Thymus (tissue), 14 donors: ENCODE measurements at places on chromosomes 6 and 20.

GRCh38 chr20:53547664-53548239 lies 45.9 kb downstream of the ZNF217 start:
- peak; percentile 14 for DNase-seq
- no peaks in the 10 kb centered on the region for H3K4me1 ChIP-seq
- H3K27me3 ChIP-seq: no peaks in the 10 kb centered on the region
- no peak overlapping the region for H3K4me3 ChIP-seq

- no peaks in the 10 kb centered on the region for H3K27me3 ChIP-seq
- H3K4me3 ChIP-seq: no peak overlapping the region
- no peaks in the 10 kb centered on the region for H3K36me3 ChIP-seq
- H3K27ac ChIP-seq: no peak overlapping the region
- DNase-seq: no peak
- H3K4me1 ChIP-seq: peaks cover 5% of the 10 kb centered on the region
Observed at GRCh38 chr6:79546186-79546585, 9.0 kb upstream of the LCA5 start.

GRCh38 chr6:38137608-38138265 lies 318.2 kb downstream of the ZFAND3 start:
- no peaks in the 10 kb centered on the region for H3K27me3 ChIP-seq
- peaks cover 5% of the 10 kb centered on the region for H3K36me3 ChIP-seq
- peaks cover 12% of the 10 kb centered on the region for H3K4me1 ChIP-seq
- H3K27ac ChIP-seq: no peak overlapping the region
- no peak for DNase-seq
- H3K4me3 ChIP-seq: no peak overlapping the region

GRCh38 chr6:781350-781961 lies 88.5 kb upstream of the EXOC2 start:
- no peak overlapping the region for H3K4me3 ChIP-seq
- no peak overlapping the region for H3K27ac ChIP-seq
- no peaks in the 10 kb centered on the region for H3K36me3 ChIP-seq

- no peaks in the 10 kb centered on the region for H3K4me1 ChIP-seq
- no peak for DNase-seq
- no peak overlapping the region for H3K4me3 ChIP-seq
- H3K27me3 ChIP-seq: no peaks in the 10 kb centered on the region
- no peak overlapping the region for H3K27ac ChIP-seq
- H3K36me3 ChIP-seq: no peaks in the 10 kb centered on the region
Observed at GRCh38 chr6:132142768-132143167, 191.6 kb upstream of the CCN2 start.

GRCh38 chr6:125793280-125793679 lies 2.5 kb downstream of the NCOA7 start:
- peaks cover 10% of the 10 kb centered on the region for H3K4me1 ChIP-seq
- no peaks in the 10 kb centered on the region for H3K27me3 ChIP-seq
- H3K27ac ChIP-seq: no peak overlapping the region
- no peak overlapping the region for H3K4me3 ChIP-seq
- DNase-seq: no peak

DNA sequence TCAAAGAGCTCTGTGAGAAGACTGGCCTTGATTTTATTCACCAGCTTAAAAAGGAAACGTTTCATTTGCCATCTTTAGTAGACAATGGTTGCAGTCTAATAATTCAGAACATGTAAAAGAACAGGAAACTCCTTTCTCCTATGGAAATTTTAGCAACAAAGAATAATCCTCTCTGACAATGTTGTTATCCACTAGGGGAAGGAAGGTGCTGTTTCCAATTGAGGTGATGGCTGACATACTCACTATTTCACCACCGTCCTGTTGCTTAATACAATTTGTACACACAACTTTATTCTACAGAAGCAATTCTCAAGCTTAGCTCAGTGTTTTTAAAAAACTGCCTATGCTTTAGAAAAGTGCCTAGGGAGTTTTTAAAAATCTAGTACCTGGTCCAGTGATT lies 192.7 kb downstream of the ARHGAP18 start:
- H3K27ac ChIP-seq: no peak overlapping the region
- no peaks in the 10 kb centered on the region for H3K27me3 ChIP-seq
- H3K4me3 ChIP-seq: no peak overlapping the region
- H3K36me3 ChIP-seq: no peaks in the 10 kb centered on the region
- no peaks in the 10 kb centered on the region for H3K4me1 ChIP-seq

- no peak overlapping the region for H3K4me3 ChIP-seq
- DNase-seq: no peak
- H3K4me1 ChIP-seq: peaks cover 11% of the 10 kb centered on the region
- no peaks in the 10 kb centered on the region for H3K36me3 ChIP-seq
- H3K27ac ChIP-seq: no peak overlapping the region
- no peaks in the 10 kb centered on the region for H3K27me3 ChIP-seq
Observed at GRCh38 chr20:62770111-62770910, 26.0 kb upstream of the MRGBP start.

GRCh38 chr6:18324706-18325042 lies 60.3 kb upstream of the DEK start:
- H3K4me1 ChIP-seq: no peaks in the 10 kb centered on the region
- no peak for DNase-seq
- no peak overlapping the region for H3K27ac ChIP-seq
- no peak overlapping the region for H3K4me3 ChIP-seq
- H3K36me3 ChIP-seq: no peaks in the 10 kb centered on the region
- no peaks in the 10 kb centered on the region for H3K27me3 ChIP-seq
